Inflammatory macrophage (primary cell): ENCODE measurements at places on chromosomes 1 and 21.

GRCh38 chr1:204198348-204199340, 2.4 kb upstream of the KISS1 start:
- DNase-seq: no peak

DNA sequence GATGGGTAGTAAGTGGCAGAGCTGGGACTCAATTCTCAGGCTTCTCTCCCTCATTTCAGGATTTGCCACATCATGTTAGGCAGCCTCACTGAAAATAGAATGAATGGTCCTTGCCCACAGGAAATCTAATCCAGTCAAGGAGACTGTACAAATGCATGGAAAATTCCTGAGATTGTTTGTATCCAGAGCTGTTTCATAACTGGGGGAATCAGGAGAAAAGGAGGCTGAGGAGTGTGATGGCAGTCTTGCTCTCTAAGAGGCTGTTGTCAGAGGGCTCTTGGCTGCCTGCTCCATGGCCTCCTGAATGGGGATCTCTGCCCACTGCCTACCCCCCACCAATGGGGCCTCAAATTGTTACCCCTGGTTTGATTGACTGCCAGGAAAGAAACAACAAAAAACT, 141.9 kb upstream of the TNR start:
- no peak for DNase-seq

GRCh38 chr1:170460414-170461155, 71.4 kb upstream of the GORAB start:
- DNase-seq: no peak

DNA sequence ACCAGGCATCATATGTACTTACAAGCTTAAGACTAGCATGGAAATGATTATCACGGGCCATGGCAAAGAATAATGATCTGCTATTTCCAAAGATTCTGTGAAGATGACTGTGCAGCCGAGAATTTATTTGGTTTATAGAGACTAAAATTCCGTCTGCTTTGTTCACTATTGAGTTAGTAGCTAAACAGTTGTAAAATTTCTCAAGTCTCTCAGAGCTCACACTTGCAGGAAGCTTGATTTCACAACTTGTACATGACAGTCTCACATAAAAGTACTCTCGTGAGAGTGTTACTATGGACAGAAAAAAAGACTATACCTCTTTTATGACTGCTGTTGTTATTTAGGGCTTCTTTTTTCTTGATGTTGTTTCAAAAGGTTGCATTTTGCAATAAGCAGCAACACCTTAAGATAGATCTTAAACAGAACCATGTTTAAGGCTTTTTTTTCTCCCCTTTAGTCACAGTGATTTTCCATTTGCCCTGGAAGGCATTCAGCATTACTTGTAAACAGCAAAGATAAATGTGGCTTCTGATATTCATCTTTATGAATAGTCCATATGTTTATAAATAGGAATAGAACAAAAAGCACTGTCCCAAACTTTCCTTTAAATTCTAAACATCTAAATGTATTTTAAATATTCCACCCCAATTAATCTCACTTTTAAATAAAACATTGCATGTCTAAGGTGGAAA, 24.8 kb downstream of the ST6GALNAC5 start:
- no peak for DNase-seq

- DNase-seq: no peak
Measured at GRCh38 chr1:205914730-205915129, 28.5 kb downstream of the SLC26A9 start.

GRCh38 chr1:34829250-34829649, 30.3 kb downstream of the SMIM12 start:
- no peak for DNase-seq

DNA sequence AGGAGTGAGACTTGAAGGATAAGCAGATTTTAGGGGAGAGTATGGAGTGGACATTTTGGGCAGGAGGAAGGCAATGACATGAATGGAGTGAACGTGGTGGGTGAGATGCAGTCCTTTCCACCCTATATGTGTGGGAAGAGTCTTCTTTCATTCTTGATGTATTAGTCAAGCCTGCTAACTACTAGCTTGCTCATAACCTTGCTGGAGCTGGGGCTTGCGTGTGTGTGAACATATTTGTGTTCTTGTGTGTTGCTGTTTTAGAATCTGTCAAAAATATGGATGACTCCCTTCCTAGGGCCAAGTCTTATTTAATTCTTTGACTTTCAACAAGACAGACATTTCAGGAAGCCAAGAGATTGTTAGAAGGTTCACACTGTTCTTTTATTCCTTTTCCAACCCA, 132.7 kb downstream of the UCK2 start:
- DNase-seq: no peak

GRCh38 chr1:184919892-184920291, 54.4 kb downstream of the NIBAN1 start:
- peak; percentile 46 for DNase-seq

GRCh38 chr1:25106352-25106751, 126.0 kb downstream of the SYF2 start:
- DNase-seq: no peak

- DNase-seq: no peak
Measured at GRCh38 chr1:30274173-30274970, 449.0 kb downstream of the MATN1 start.

- DNase-seq: peak; percentile 67
Measured at GRCh38 chr1:159924025-159924790, 1.1 kb downstream of the TAGLN2 start.

- DNase-seq: no peak
Measured at GRCh38 chr1:174877208-174877673, 122.5 kb upstream of the CACYBP start.

GRCh38 chr1:3091334-3091733, 22.3 kb downstream of the PRDM16 start:
- no peak for DNase-seq

DNA sequence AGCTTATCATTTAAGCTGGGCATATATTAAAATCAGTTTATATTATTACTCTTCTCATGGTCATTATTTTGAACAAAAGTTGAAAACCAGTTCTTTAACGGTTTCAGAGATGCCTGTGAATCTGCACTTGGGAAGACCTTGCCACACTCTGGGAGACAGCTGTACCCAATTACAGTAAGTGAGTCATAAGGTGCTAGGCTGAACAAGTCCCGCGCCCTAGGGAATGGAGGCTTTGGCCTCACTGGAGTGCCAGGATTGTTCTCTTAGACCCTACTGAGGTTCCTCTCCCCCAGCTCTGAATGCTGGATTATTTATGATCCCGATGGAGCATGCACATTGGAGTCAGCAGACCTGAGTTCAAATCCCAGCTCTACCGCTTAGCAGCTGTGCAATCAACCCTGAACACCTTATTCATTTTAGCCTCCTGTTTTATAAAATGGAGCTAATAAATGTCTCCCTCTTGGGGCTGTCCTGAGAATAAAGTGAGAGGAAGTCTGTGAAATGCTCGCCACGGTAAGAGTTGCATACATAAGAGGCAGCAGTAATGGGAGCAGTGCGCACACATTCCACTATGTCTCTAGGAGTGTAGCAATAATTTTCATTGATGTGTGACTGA, 266.2 kb downstream of the FOXD2 start:
- no peak for DNase-seq

- no peak for DNase-seq
Measured at GRCh38 chr21:31874812-31875212, 2.0 kb downstream of the HUNK start.

- no peak for DNase-seq
Measured at GRCh38 chr1:209883341-209883971, 54.6 kb upstream of the SYT14 start.
